ENCODE measurements at places on chromosomes 7 and 10.

DNA sequence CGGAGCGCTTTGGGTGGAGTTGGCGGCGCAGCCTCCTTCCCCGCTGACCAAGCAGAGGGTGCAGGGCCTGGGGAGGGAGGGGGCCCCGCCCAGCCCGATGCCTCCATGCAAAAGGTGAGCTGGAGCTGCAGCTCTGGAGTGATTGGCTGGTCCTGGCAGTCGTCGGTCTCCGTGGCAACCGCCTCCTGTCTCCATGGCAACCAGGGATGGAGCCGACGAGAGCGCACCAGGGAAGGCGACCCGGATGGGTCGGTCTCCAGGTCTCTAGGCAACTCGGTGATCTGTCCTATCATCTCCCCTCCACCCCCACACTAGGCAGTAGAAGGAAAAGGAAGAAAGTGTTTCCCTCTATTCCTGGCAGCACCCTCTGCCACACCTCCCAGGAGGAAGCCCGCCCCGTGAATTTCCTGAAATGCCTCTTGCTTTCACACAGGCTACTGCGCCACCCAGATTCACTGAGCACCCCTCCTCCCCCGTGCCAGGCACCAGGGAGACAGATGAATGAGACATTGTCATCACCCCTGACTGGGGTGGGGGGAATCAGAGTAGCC lies 647 bp upstream of the NACAD start:
- DNase-seq, result peak; percentile 29

DNA sequence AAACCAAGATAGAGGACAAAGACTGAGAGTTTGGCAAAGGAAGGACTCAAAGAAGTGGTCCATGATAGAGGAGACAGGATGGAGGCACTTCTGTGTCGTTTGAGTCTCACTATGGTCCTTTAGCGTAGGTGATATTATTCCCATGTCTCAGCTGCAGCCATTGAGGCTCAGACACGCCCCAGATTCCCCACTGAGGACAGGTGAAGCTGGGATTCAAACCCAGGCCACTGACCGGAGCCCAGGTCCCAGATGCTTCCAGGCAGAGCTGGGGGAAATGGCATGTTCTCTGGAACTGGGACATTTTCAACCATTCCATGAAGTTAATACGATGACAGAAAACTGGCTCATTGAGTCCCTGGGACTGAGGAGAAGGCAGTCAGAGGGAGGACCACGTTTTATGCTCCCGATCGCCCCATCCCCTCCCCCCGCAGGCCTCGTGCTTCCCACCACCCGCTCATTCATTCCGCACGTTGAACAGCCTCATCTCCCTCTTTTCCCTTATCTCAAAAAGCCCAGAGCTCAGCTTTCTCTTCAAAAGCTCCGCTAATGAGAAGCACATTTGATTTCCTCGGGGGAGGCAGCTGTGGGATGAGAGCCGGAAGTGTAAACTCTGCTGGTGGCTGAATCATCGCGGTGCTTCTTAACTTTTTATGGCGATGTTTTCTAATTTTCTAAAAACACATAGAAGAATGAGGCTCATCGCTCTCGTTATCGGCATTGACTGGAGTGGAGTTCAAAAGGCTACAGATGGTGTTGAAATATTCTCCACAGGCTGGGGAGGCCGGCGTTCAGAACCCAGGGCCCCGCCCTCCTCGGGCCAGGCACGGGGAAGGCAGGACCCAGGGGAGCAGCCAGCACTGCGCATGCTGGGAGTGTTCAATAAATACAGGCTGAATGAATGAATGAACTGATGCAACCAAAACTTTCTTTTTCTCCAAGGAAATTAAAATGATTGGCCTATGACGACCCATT lies 64.0 kb downstream of the OAT start:
- no peak for DNase-seq

- DNase-seq, result no peak
Measured at GRCh38 chr10:111506266-111507034, 429.6 kb downstream of the ADRA2A start.

- no peak for DNase-seq
Measured at GRCh38 chr7:92802406-92802805, 34.0 kb downstream of the CDK6 start.

DNA sequence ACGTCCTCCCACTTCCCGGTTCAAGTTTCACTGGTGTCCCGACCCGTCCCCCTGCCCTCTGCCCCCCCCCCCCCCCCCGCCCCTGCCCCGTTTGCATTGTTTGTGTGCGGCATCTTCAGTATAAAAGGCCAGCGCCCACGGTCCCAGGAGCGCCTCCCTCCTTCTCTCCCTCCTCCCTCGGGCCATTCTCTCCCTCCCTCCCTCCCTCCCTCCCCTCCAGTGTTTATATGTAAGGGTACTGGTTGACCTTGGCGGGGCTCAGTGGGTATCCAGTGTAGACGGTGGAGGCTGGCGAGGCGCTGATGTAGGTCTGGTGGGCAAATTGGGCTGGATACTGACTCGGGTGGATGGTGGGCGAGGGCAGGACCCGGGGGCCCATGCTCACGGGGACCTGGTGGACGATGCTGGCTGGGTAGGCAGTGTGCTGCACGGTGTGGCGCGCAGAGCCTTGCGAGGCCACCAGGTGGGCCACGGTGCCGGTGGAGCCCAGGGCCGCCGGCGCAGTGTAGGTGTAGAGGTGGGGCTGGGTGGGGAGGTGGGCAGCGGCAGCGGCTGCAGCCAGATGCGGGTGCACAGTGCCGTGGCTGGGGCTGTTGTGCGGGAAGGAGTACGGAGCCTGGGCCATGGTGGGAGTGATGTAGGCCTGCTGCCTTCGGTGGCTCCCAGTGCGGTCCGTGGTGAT lies 49.4 kb downstream of the CLEC2L start:
- no peak for DNase-seq

DNA sequence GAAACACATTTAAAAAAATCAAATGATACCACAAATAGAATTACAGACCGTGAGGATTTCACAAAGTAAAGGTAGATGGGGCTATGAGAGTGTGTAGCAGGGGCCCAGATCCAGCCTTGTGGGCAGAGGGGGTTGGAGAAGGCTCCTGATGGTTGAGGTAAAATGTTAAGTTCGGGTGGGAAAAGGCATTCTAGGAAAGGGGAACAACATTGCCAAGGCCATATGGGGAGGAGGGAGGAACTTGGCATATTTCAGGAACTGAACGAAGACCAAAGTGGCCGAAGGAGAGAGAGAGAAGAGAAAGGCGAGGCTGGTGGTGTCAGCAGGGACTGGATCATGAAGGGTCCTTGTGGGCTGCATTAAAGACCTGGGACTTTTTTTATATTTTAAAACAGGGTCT lies 98.9 kb downstream of the CARD11 start:
- DNase-seq, result no peak

DNA sequence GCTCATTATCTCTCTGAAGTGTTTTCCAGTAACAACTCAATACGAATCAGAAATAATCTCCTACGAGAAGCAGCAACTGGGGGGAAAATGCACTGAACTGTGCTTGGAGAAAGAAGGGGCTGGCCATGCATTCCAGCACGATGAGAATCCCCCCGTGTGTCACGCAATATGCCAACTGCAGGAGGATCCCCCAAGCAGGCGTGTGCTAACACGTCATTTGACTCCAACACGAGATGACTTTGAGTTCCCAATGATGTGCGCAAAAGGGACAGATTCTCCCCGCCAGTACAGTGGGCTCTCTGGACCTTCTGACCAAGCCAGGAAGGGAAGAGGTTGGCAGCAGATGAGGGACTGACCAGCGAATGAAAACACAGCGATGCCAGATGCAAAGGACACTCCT lies 105.5 kb downstream of the KCNMA1 start:
- no peak for DNase-seq

GRCh38 chr10:92082583-92083280 lies 159.2 kb downstream of the BTAF1 start:
- no peak for DNase-seq

DNA sequence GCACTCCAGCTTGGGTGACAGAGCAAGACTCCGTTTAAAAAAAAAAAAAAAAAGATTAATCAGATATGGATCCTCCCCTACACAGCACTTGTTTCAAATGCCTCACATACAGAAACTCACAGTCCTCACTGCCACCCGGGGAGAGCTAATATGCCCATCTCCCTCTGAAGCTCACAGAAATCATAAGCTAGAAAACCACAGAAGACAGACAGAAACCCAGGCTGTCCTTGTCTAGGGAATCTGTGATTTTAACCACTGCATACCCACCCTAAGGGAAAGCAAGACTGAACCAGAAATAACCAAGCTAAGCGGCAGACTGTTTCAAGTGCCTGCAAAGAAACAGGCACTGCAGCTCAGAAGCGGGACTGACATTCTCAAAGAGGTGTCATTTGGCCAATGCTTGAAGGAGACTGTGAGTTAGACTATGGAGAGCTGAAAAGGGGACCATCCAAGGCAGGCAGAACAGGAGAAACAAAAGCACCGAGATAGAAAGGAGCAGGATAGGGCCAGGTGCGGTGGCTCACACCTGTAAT lies 37.6 kb downstream of the SLC37A3 start:
- DNase-seq, result no peak

- DNase-seq, result no peak
Measured at GRCh38 chr7:22301790-22302189, 55.2 kb downstream of the RAPGEF5 start.

- DNase-seq, result no peak
Measured at GRCh38 chr10:124125305-124126116, 32.1 kb upstream of the CHST15 start.

GRCh38 chr7:27110186-27111031 lies 7.9 kb upstream of the HOXA2 start:
- no peak for DNase-seq

- DNase-seq, result no peak
Measured at GRCh38 chr10:20771051-20771450, 126.1 kb downstream of the NEBL start.

DNA sequence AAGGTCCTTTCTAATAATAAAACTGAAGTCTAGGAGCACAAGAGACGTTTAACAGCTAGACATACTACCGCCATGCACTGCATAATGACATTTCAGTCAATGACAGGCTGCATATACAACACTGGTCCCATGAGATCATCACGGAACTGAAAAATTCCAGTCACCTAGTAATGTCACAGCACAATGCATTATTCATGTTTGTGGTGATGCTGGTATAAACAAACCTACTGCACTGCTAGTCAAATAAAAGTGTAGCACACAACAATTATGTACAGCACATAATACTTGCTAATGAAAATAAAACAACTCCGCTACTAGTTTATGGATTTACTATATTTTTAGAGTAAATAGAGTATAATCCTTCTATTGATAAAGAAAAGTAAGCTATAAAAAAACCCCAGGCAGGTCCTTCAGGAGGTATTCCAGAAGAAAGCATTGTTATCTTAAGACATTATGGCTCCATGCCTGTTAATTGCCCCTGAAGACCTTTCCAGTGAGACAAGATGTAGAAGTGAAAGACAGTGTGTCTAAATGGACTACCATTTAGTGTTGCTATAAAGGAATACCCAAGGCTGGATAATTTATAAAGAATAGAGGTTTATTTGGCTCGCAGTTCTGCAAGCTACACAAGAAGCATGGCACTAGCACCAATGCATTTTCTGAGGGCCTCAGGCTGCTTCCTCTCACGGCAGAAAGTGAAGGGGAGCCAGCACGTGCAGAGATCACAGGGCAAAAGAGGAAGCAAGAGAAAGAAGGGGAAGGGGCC lies 47.1 kb downstream of the HIBADH start:
- no peak for DNase-seq

DNA sequence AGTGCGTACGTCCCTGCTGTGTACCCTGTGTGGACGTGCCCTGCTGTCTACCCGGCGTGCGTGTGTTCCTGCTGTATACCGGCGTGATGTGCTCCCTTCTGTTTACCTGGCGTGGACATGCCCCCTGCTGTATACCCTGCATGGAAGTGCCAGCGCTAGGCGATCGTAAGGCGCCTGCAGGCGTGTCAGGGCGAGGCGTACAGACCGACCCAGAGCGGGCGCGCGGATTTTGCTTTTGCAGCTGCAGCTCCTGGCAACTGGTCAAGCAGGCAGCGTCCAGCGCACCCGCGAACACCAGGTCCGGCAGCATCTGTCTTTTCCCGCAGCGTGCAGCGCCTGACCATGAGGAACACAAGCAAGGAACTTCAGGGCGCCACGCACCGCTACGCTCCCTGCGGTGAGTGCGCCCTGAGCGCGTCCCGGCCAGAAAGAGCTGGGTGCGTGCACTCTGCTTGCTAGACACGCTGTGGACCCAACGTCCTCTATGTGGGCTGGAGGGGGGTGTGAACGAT lies 680 bp downstream of the C7orf57 start:
- no peak for DNase-seq

- no peak for DNase-seq
Measured at GRCh38 chr10:79248341-79249185, 98.7 kb upstream of the PPIF start.

GRCh38 chr7:143892527-143893300 lies 9.3 kb downstream of the TCAF1 start:
- DNase-seq, result no peak

DNA sequence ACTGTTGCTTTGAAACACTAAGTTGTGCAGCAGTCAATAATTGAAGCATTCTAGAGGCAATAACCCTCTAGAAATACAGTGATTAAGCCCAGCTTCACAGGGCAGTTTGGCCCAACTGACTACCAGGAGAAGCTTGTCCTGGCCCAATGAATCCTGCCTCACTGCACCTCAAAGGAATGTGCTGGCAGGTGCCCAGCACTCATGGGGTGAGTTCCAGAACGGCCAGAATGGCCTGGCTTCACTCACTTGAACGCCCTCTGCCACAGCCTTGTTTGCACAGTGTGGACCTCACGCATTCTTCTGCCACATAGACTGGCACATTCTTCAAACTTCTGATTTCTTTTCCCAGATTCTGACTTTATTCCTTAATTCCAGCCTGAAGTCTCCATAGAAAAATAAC lies 6.6 kb upstream of the ITIH2 start:
- DNase-seq, result no peak

GRCh38 chr7:37352974-37353948 lies 95.4 kb downstream of the ELMO1 start:
- peak; percentile 21 for DNase-seq

DNA sequence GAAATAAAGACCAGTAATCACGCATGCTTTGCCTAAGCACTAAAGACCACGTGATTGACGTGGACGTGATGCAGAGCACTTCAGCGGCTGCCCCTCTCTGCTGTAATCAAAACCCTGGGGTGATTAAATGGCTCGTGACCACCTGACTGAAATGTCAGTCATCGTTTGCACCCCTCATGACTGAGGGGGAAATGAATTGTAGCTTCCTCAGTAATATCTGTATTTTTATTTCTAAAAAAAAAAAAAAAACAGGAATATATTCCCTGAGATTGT lies 148.1 kb upstream of the RSU1 start:
- DNase-seq, result no peak

GRCh38 chr10:31018962-31019361 lies 12.7 kb downstream of the ZNF438 start:
- no peak for DNase-seq

DNA sequence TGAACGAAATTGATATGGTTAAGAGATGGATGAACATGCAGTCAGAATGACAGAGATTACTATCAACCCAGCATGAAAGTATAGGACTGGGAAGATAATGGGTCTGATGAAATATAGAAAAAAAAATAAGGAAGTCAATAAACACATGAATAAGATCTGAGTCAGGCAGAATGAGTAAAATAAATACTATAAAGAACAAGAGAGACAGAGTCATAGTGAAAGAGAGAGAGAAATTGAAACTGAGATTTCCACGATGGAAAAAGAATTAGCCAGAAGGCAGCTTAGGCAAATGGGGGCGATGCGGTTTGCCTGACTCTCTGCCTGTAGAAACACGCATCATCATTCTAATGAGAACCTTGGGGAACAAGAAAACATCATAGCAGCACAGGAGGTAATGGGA lies 26.6 kb downstream of the SEMA3D start:
- no peak for DNase-seq

- no peak for DNase-seq
Measured at GRCh38 chr10:86583983-86584382, 62.4 kb upstream of the WAPL start.
